ENCODE measurements at places on chromosomes 12 and 14. TPM values are rescaled to one million over a fixed set of nuclear protein-coding genes. Genes with fewer than 3 reads are reported as not detected.

The ATP5F1B gene
- 1,554 TPM for total RNA-seq

GRCh38 chr14:73851000-73851399 lies 631 bp upstream of the PTGR2 start:
- DNase-seq, result no peak

- no peak for DNase-seq
These were observed 65.5 kb downstream of the SVOP start for GRCh38 chr12:108955225-108955835.

- DNase-seq, result no peak
These were observed 176.6 kb downstream of the KTN1 start for GRCh38 chr14:55756557-55756956.

The KRT73 gene
- total RNA-seq, result not detected

GRCh38 chr12:31896514-31897039 lies 62.6 kb upstream of the RESF1 start:
- DNase-seq, result peak; percentile 63

The CACNA2D4 gene
- 3.7 TPM for total RNA-seq

GRCh38 chr12:57146961-57147944 lies at the start of gene LRP1-AS:
LRP1-AS (minus strand) TSS chr12:57147619.
- peak; percentile 84 for DNase-seq

The TAS2R50 gene
- 0.86 TPM for total RNA-seq

The NXPH4 gene
- total RNA-seq, result not detected

The CLBA1 gene
- 3.8 TPM for total RNA-seq

DNA sequence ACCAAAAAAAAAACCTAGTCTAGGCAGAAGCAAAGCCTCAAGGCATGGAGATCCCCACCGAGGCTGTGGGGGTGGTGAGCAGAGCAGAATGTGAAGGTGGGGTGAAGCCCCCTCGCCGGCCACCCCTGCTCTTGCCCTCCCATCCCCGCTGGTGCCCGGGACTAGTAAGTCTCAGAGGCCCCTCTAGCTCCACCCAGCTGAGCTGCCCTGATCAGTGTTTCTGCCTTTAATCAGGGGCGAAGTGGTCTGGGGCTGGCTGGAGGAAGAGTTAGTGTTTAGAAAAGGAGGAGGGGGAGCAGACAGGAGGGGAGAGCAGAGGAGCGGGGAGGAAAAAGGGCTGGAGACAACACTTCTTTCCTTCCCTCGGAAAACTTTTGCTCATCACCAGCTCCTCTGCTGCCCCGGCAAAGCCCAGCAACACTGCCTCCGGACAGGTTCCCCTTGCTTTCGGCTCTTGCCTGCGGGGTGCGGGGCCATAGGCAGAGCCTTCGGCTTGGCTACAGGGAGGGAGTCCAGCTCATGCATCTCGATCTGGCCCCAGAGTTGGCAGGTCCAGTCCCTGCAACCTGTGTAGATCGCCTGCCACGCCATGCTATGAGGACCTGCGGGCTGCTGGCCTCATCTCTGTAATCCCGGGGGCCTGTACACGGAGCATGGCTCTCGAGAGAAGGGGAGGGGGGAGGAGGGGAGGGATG lies 3.4 kb upstream of the DLK1 start:
- no peak for DNase-seq

- DNase-seq, result no peak
These were observed 133.0 kb downstream of the PAWR start for GRCh38 chr12:79557690-79558315.

The C14orf119 gene
- 56.2 TPM for total RNA-seq

The USP44 gene
- total RNA-seq, result 0.22 TPM

The RNASE7 gene
- 0.16 TPM for total RNA-seq

The RNF212B gene
- total RNA-seq, result not detected

DNA sequence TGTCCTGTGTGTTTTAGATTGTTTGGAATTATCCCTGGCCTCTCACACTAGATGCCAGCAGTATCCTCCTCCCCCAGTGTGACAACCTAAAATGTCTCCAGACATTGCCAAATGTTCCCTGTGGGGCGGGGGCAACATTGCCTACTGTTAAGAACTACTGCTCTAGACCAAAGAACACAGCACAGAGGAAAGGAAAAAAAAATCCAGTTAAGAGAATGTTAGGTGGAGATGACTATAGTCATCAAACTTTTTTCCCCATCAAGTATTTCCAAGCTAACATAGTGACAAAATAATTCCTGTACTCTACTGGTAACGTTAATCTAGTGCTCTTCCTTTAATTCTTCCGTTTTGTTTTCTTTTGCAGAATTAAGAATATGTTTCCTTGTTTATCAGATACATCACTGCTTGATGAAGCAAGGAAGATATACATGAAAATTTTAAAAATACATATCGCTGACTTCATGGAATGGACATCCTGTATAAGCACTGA lies 3.5 kb downstream of the CDKN1B start:
- DNase-seq, result no peak

The TDRD9 gene
- total RNA-seq, result 1.1 TPM

GRCh38 chr14:104206281-104206904 lies 68.0 kb downstream of the KIF26A start:
- peak; percentile 79 for DNase-seq

The DPPA3 gene
- not detected for total RNA-seq

DNA sequence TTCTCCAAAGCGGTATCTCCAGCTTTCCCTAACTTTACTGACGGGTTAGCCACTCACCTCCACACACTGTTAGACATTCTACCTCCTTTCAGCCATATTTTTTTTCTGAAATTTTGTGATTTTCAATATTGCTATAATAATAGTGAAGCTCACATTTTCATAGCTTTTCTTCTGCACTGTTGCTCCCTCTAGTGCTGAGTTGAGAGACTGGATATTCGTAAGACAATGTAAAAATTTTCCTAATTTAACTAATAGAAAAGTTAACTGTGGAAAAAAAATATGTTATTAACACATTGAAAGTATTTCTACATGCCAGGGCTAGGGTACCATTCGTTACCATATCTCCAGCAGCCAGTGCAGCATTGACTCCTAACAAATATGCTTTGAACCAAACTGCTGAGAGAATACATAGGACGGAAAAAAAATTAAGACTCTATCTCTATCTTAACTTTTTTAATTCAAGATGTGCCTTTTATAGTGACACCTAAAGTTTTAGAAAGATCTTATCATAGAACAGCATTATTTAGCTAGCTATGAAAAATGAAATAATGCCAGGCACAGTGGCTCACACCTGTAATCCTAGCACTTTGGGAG lies 48.7 kb upstream of the ABCC9 start:
- no peak for DNase-seq

DNA sequence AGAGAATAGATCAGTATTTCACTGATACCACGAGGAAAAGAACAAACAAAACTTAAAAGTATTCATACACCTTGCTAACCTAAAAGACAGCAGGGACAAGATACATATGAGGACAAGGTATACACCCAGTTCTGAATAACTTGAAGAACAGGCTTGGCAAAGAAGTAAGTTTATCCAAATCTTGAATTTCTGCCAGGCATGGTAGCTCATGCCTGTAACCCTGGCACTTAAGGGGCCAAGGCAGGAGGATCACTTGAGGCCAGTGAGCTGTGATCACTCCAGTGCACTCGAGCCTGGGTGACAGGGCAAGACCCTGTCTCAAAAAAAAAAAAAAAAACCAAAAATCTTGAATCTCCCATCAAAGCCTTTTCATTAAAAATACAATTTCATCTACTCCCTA lies 25.0 kb downstream of the EIF2S1 start:
- DNase-seq, result no peak

GRCh38 chr12:18428416-18428815 lies 167.1 kb downstream of the PIK3C2G start:
- no peak for DNase-seq

GRCh38 chr14:59101476-59101875 lies 87.0 kb upstream of the DAAM1 start:
- no peak for DNase-seq

- DNase-seq, result no peak
These were observed 20.3 kb upstream of the RAD52 start for GRCh38 chr12:969821-970220.

DNA sequence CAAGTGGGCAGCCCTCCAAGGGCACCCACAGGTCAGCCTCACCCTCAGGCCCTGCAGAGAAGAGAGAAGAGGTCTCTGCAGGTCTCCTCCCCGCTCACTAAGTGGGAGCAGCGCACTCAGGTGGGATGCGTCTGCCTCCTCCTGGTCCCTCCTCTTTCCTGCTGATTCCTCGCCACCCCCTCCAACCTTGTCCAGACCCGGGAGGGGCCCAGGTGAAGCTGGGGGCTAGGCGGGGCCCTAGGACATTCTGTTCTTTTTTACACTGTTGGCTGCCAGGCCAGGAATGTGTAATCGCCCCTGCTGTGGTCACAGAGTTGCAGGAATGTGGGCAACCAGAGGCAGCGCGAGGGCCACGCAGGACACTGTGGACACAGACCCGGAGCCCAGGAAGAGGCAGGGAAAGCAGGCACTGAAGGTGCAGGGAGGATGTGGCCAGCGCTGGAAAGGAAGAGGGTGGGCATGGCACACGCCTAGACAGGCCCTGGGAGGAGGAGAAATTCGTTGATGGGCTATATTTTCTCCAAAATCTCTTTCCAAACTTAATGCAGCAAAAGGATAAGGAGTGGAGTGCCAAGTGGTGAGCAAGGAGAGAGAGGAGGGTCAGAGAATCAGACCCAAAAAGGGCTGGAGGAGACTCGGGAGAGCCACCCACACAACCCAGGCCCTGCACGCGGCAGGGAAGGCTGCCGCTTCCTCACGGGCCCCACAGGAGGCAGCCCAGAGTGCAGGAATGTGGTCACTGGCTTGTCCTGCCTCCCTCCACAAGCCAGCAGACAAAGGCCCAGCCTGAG lies 911 bp upstream of the SCNN1A start:
- DNase-seq, result peak; percentile 65

DNA sequence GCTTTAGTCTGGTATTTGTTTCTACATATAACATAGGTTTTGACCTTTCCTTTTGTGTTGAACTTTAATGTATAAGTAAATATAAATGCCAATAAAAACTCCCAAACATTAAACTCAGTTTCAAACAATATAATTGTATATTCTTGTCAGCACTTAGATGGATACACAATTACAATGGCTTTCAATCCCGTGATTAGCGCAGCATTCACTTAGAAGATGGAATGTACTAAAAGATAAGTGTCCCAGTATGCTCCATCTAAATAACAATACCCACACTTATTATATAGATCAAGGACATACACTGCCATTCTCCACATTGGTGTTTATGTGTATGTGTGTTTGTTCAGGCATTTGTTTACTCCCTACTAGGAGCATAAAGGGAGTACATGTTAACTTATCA lies 193.1 kb downstream of the SOX5 start:
- no peak for DNase-seq

The PPP2R3C gene
- total RNA-seq, result 26.3 TPM

DNA sequence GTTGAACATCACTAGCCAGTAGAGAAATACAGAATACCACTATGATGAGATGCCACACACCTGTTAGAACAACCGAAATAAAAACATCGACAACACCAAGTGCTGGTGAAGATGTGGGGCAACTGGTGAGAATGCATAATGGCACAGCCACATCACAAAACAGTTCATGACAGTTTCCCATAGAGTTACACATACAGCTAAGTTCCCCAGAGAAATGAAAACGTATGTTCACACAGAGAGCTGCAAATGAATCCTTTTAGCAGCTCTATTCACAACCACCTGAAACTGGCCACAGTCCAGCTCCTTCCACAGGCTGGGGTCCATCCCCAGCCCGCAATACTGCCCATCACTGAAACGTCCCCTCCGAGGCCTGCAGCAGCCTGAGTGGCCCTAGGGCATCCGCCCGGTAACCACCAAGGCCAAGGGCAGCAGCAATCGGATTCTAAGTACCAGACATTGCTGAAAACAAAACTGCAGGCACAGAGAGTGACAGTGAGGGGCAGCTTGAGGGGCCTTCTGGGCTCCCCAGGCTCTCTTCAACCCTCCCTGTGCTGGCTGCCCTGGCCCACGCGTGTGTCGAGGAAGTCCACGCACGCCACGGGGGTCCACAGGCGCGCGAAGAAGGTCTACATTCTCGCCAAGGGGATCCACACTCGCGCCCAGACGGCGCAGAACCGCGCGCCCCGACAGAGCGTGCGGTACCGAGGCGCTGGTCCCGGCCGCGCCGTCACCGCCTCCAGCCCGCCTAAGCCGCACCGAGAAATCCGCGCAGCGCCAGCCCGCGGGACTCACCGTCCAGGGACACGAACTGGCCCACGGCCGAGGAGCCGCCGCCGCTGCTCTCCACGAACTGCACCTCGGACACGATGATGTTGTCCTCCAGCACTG lies 903 bp downstream of the BRF1 start:
- peak; percentile 47 for DNase-seq

The SERPINA10 gene
- total RNA-seq, result 0.48 TPM

DNA sequence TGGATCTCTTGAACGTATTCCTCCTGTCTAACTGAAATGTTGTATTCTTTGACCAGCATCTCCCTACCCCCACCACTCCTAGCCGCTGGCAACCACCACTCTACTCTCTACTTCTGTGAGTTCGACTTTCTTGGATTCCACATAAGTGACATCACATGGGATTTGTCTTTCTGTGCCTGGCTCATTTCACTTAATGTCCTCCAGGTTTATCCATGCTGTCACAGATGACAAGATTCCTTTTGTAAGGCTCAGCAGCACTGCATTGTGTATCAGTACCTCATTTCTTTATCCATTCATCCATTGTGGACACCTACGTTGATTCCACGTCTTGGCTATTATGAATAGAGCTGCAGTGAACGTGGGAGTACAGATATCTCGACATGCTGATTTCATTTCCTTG lies 10.5 kb downstream of the PRKAB1 start:
- DNase-seq, result no peak

The PLEKHD1 gene
- total RNA-seq, result 0.10 TPM

DNA sequence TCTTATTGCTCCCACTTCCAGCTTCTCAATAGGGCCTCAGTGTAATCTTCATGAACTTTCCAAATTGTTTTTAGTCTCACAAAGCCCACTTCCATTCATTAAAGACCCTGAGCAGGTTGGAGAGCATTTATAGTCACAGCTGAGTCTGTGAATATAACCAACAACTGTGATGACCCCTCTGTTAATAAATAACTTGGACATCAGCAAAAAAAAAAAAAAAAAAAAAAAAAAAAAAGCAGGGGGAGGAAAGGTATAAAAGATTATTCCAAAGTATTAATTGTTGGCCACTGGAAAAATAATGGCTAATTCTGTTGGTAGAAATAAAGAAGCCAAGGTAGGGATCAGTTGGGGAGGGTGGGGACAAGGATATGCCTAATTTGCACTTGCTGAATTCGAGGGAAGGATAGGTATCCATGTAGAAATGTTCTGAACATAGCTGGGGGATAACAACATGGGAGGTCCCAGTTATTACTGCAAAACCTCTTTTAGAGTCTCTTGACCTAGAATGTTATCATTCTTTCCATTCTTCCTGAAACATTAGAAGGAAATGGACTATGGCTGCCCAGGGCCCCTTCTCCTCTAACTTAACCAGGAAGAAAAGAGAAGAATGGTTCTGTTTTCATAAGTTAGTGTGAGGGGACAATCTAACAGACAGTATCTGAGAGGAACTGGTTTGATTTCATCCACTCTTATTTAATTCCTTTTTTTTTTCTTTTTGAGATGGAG lies 56.5 kb downstream of the SAMD4A start:
- no peak for DNase-seq

GRCh38 chr12:12432364-12432763 lies 75.5 kb downstream of the BORCS5 start:
- DNase-seq, result peak; percentile 50

The PRIM1 gene
- 6.5 TPM for total RNA-seq

GRCh38 chr12:1473418-1473817 lies 121.0 kb downstream of the FBXL14 start:
- DNase-seq, result no peak

- no peak for DNase-seq
These were observed 20.3 kb downstream of the HVCN1 start for GRCh38 chr12:110668480-110669192.

- DNase-seq, result no peak
These were observed at the start of gene GPR33 for GRCh38 chr14:31487886-31488285. GPR33 (minus strand) TSS chr14:31488039; CDS start chr14:31483965, 4,074 bp downstream.

The MSRB3 gene
- 29.6 TPM for total RNA-seq

All from colonic mucosa (tissue), 4 donors.